ENCODE measurements at places on chromosomes 16 and 17.

DNA sequence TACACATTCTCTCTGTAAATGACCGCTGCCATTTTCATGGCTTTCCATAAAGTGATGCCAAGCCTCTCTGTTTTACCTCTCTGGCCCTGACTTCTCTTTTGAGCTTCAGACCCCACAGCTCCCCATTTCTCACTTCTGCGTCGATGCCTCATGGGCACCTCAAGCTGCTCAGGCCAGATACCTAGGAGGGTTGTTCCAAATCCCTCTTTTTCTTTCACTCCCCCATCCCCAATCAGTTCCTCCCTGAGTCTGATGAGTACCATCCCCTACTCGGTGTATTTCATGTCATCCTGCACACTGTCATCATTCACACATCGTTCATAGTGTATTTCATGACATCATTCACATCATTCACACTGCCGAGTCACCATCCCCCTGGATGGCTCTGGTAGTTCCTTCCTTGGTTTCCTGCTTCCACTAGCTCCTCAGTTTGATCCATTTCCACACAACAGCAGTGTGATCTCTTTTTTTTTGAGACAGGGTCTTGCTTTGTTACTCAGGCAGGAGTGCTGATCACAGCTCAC is 43.1 kb downstream of the NTN1 start:
- DNase-seq = no peak

GRCh38 chr16:75446416-75446815 is 13.1 kb upstream of the CFDP1 start:
- no peak for DNase-seq

- no peak for DNase-seq
Measured at GRCh38 chr16:82965808-82966207, 339.0 kb downstream of the CDH13 start.

DNA sequence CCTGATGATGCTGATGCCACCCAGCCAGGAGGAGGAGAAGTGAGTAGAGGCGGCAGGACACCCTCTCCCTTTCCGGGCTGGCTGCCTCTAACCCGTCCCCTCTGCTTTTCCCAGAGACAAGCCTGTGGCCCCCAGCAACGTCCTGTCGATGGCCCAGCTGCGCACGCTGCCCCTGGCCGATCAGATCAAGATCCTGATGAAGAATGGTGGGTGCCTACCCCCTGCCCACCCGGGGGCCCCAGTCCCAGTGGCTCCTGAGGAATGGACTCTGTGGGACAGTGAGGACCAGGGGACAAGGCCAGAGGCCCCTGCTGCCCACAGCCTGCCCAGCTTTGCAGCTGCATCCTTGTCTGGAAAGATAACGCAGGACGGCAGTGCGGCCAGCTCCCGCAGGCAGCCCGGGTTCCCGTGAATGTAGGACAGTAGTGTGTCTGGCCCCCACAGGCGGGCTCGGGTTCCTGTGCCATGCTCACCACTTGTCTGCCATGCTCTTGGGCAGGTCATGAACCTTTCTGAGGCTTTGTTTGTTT is 19.9 kb downstream of the POLR3E start:
- DNase-seq = no peak

DNA sequence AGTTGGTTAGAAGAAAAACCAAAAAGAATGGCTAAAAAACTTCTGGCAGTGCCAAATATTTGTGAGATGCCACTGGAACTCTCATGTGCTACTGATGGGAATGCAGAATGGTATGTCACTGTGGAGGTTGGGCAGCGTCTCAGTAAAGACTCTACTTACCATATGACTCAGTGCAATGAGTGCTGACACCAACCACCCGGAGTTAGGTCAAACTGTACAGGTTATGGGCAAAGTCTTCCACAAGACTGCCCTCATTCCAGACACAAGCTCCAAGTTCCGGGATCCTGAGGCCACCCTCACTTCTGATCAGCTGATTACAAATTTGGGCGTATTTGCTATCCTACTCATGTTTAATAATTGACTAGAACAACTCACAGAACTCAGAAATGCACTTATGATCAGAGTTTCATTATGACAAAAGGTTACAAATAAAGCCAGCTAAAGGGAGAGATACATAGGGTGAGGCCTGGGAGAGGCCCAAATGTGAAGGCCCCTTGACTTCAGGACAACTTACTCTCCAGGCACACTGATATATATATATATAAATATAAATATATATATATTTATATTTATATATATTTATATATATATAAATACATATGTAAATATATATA is 114.9 kb downstream of the TRIM37 start:
- no peak for DNase-seq

DNA sequence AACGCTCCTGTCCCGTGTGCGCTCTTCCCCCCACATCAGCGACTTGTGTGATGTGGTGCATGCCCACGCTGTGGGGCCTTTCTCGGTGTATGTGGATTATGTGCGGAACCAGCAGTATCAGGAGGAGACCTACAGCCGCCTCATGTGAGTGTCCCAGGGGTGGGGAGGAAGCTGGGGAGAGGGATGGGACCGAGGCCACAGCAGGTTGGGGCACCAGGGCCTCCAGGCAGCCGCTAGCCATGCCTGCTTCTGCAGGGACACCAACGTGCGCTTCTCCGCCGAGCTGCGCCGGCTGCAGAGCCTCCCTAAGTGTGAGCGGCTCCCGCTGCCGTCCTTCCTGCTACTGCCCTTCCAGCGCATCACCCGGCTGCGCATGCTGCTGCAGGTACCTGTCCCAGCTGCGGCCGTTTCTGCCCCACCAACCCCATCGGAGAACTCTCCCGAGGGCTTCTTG is 5.8 kb downstream of the ARHGEF15 start:
- no peak for DNase-seq

GRCh38 chr16:35198223-35199199 is 1739.1 kb downstream of the TP53TG3F start:
- DNase-seq = no peak

GRCh38 chr16:1779741-1780676 is 2.4 kb downstream of the SPSB3 start:
- no peak for DNase-seq

DNA sequence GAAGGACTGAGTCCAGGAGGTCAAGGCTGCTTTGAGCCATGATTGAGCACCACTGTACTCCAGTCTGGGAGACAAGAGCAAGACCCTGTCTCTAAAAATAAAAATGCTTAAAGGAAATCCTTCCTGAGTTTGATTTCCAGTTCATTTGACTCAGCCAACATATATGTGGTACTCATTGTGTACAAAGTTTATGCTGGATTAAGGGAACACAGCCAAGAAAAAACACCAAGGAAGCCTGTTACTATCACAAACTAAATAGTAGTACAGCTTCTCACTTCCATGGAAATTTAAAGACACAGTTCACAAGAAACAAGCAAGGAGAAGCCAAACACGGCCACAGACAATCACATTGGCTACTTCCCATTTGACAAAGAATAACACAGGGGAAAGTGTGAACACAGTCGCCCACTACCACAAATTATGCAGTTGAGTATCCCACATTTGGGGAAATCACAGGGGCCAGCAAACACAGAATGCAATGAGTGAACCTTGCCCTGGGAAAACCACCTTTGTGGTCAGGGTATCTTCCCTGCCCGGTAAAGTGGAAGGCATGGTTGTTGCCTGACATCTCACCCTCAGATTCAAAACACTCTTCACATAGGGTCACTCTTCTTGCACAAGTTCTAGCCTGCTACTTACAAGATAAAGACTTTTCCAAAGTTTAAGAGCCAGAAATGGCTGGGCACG is 14.5 kb downstream of the TEX14 start:
- DNase-seq = no peak

DNA sequence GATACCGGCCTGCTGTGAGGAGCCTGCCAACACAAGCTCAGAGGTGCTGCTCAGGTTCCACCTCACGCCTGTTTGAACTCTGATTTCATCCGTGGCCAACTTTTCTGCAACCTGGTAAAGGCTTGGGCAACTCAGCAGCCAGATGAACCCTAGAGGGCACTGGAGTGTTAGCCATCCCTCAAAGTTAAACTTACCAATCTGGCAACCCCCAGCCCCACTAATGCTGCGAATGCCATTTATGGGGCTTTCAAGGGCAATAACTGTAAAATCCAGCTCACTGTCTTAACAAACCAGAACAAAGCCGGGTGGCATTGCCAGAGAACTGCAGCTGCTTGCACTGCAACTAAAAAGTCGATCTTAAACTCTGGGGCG is 105.5 kb downstream of the AXIN2 start:
- DNase-seq = no peak

GRCh38 chr16:49828533-49829267 is 27.2 kb downstream of the ZNF423 start:
- no peak for DNase-seq

DNA sequence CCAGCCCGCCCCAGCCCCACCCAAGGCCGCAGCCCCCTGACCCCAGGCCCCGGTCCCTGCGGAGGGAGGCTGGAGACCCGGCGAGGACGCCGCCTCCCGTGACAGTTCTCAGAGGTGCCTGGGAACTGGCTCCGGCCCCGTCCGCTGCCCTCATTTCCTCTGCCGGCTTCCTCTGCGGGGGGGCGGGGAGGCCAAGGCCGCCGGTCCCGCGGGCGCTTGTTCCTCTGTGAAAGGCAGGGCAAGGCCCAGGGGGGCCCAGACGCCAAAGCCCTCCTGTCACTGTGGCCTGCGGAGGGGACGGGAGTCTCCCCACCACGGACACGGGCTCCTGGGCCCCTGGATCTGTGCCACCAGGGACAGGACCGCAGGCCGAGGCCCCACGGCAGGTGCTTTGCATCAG is 5.0 kb upstream of the PVALEF start:
- DNase-seq = no peak

DNA sequence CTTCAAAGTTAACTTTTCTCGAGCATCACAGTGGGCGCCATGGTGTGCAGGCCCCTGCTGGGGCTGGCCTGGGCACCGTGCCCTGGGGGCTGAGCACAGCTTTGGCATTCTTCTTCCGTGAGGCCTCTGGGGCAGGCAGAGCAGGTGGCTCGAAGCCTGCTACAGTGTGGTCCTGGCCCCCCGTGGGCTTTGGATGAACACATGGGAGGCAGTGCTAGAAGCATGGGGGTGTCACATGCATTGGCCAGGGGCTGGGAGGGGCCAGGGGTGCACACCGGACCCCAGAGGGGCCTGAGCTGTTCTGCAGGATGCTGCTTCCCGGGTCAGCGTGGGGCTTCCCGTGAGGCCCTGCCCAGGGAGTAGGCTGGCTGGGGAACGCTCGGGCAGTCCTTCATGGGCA is 12.1 kb upstream of the C16orf74 start:
- DNase-seq = no peak

- DNase-seq = no peak
Measured at GRCh38 chr17:82300228-82300627, 17.2 kb downstream of the CD7 start.

DNA sequence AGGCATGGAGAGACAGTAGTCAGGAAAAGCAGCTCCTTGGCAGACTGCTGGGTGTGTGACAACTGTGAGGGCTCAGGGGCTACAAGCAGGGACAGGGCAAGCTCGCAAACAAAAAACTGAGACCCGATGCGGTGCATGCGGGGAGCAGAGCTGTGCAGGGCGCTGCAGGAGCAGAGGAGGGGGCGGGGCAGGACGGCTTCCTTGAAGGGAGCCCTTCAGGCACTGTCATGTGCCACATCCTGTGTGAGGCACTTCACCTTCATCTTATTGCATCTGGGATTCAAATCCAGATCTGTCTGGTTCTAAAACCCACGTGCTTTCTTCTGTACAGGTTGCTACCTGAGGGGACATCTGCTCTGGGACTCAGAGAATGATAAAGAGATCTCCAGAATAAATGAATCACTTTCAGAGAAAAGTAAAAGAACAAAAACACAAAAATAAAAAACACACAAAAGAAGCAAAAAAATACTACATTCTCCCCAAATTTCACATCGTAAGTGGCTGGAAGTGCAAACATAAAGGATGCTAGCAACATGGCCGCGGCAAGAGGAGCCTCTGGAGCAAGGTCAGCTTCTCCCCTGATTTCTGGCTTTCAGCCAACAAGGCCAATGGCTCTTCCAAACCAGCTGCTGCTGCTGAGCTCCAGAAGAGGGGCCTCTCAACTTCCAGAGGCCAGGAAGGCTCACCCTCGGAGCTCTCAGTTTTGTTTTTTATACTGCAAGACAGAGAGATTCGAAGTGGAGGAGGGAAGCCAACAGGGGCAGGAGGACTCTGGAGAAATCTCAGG is 14.2 kb downstream of the LYRM9 start:
- DNase-seq = no peak

DNA sequence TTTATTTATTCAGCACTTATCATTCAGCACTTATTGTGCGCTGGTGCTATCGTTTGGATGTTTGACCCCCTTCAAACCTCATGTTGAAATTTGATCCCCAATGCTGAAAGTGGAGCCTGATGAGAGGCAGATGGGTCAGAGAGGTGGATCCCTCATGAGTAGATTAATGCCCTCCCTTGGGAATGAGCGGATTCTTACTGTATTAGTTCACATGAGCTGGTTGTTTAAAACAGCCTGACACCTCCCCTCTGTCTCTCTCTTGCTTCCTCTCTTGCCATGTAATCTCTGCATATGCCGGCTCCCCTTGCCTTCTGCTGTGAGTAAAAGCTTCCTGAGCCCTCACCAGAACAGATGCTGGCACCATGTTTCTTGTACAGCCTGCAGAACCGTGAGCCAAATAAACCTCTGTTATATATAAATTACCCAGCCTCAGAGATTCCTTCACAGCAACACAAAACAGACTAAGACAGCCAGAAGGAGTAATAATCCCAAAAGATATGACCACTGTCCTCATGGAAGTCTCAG is 111.1 kb downstream of the CACNG3 start:
- DNase-seq = no peak

- no peak for DNase-seq
Measured at GRCh38 chr17:72555052-72555451, 434.2 kb downstream of the SOX9 start.

DNA sequence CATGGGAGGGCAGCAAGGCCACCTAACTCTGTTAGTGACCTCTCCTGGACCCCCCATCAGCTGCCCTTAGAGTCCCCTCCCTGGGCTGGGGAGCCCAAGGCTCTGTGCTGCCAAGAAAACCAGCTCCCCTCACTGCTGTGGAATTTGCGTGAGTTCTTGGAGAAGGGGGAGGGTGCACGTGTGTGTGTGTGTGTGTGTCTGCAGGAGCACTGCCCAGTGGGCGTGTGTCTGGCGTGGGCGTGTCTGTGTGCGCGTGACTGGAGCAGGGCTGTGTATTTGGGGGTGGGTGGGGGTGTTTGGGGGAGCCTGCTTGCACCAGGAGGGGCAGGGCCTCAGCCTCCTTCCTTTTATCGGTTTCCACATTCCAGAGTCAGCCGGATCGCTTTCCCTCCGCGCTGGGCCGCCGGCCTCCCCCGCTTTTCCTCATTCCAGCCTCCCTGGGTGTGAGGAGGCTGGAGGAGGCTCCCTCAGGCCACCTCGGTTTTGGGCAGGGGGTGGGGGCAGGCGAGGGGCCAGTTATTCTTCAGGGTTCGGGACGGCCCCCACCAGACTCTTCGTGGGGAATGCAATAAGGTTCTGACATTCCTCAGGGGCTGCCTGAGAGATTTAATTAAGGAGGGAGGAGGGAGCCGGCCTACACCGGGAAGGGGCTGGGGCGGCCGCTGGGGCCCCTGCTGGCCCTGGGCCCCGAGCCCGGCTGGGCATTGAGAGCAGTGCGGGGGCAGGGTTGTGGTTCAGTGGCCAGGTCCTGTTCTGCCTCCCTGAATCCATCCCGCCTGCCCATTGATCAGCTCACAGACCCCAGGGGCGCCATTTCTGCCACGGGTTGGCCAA is 2.5 kb downstream of the VASN start:
- no peak for DNase-seq

GRCh38 chr17:22304667-22305303 is 612.5 kb downstream of the KCNJ18 start:
- DNase-seq = no peak

- no peak for DNase-seq
Measured at GRCh38 chr16:11302977-11303376, 21.8 kb upstream of the PRM1 start.

- DNase-seq = no peak
Measured at GRCh38 chr16:87686697-87687096, 79.1 kb downstream of the KLHDC4 start.
